ENCODE measurements at places on chromosomes 11 and 22.

GRCh38 chr11:76240666-76241065 lies 34.4 kb upstream of the WNT11 start:
- DNase-seq: no peak

- no peak for DNase-seq
Measured at GRCh38 chr11:48105096-48105990, 111.3 kb upstream of the OR4B1 start.

DNA sequence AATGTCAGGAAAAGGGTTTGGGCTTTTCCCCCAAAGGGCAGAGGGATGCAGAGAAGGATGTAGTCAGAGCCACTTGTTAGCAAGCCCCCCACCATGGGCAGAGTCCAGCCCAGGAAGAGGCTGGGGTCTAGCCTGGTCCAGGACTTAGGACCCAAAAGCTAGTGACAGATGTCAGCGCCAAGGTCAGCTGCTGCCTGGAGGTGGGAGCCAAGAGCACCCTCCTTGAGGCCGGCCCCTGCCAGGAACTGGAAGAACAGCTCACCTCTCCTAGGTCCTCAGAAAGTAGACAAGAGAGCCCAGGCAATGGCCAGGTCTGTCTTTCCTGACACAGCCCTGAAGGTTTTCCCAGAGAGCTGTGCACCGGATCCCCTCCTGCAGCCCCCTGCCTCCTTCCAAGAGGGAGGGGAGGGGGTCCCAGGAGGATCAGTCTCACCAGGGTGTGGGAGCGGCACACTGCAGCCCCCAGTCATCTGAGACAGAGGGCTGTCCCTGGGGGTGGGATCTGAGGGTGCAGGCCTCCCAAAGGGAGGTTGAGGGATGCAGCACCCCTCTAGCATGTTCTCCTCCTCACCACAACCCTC lies 14.6 kb upstream of the ARHGEF17 start:
- no peak for DNase-seq

GRCh38 chr11:134613646-134614045 lies 201.6 kb upstream of the B3GAT1 start:
- no peak for DNase-seq

DNA sequence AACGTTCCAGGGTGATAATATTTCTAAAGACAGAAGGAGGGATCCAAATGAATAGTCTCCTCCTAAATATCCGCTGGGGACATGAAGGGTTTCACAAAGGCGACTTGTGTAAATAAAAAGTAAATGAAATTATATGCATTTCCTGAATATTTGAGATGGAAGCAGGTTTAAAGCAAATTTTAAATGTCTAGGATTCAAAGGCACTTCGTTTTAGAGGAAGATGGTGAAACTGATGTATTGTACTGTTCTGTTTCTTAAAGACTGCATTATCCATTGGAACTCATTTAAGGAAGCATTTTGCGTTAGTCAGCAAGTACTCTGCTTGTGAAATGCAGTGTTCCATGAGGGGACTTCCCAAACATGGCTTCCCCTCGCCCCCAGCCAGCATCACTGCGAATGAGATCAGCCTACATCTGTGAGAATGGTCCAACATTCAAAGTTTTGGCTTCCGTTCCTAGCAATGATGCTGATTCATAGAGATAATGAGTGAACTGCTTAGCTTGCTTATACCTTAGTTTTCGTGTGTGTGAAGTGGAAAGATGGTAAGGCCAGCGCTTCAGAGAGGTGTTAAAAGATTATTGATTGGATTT lies 1.5 kb downstream of the RAB39A start:
- peak; percentile 16 for DNase-seq

- DNase-seq: no peak
Measured at GRCh38 chr11:30411383-30411782, 88.5 kb downstream of the ARL14EP start.

- no peak for DNase-seq
Measured at GRCh38 chr11:10483584-10483983, 28.5 kb downstream of the AMPD3 start.

DNA sequence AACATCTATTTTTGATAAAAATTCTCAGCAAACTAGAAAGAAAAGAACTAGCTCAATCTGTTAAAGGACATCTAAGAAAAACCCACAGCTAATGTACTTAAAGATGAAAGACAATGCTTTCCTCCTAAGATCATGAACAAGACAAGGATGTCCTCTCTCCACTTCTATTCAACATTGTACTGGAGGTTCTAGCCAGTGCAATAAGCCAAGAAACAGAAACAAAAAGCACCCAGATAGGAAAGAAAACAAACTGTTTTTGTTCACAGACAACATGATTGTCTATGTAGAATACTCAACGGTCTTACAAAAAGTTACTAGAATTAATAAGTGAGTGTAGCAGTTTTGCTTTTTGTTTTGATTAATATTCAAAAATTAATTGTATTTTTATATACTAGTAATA lies 7.8 kb downstream of the CD3D start:
- no peak for DNase-seq

GRCh38 chr11:34613015-34613414 lies 7.9 kb upstream of the EHF start:
- DNase-seq: no peak

GRCh38 chr11:76598426-76598839 lies 72.1 kb downstream of the LRRC32 start:
- peak; percentile 31 for DNase-seq

DNA sequence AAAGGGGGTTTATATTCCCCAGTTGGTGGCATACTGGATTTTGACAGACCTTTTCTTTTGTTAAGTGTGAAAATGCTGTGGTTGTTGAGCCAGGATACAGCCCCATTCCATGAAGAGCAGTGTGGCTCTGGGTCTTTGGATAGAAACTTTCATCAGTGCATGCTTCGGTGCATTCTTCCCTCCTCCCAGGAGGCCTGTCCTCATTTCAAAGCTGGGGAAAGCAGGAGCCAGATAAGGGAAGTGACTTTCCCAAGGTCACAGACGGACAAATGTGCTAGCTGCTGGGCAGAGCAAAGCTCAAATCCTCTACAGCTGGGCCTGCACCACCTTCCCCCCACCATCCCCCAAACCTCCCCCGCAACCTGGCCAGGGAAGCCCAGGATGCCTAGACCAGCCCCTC lies 184.5 kb upstream of the NTM start:
- DNase-seq: no peak

DNA sequence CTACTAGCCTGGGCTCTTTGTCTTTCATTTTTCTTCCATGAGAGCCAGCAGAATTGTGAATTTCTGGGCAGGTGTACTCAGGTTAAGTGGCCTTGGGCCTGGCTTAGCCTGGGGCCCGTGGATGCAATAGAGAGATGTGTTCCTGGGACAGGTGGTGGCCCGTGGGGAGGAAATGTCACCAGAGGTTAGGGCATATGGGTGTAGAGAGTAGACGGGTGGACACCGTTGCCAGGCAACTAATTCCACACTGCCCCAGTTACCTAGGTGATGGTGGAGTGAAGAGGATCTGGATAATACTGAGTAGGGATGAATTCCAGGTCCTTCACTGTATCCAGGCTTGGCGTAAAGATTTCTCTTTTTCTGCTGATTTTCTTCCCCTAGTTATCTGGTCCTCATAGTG lies 175.0 kb downstream of the INSC start:
- no peak for DNase-seq
